ENCODE measurements at places on chromosomes 7 and 10.

DNA sequence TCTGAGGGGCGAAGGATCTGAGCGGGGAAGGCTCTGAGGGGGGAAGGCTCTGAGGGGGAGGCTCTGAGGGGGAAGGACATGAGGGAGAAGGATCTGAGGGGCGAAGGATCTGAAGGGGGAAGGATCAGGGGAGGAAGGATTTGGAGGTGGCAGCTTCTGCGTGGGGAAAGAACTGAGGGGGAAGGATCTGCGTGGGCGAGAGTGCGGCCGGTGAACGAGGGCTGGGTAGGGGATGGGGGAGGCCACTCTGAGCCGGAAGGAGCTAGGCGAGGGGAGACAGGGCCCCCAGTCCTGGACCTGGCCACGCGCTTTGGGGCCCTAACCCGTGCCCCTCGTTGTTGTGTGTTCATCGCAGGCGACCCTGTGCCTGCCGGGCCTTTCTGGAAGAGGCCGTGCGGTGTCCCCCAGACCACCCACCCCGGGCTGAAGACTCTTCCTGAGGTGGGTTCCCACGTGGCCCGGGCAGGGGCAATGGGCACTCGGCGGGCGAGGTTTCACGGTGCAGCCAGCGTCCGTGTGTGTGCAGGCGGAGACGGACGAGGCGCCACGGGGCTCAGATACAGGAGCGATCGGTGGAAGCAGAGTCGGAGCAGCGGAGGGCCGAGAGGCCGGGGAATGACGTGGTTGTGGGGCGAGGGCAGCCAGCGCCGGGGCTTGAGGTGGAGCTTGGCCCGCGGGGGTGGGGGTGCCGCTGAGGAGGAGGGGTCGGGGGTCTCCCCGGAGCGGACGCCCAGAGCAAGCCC is 2.0 kb downstream of the CALY start:
- DNase-seq: peak; percentile 33

DNA sequence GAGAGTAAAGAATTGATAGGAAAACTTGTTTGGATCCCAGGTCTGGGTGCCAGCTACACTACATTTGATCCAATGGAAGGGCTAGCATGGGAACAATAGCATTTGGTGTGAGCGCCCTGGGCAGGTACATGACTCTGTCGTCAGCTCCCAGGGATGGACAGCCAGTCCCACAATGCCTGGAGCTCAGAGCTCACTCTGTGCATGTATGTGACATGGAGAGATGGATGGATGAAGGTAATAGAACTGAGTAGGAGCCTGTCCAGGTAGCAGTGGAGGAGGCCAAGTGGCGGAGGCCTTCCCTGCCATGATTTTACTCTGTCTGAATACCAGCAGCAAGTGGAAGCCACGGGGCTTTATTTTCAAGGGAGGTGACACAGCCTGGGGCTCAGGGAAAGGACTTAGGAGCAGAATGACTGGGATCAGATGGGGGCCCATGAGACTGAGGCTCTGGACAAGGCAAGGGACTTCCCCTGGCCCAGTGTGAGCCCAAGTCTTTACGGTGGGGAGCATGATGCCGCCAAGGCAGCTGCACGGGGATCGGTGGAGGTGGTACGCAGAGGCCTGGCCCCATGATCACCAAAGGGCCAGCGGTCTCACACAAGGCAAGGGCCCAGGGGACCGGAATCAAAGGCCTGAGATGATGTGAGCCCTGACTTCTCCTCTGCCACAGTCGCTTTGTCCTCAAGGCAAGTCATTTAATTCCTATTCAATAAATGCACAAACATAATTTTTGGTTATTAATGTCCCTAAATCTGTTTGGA is 5.9 kb downstream of the PTPRE start:
- DNase-seq: no peak

DNA sequence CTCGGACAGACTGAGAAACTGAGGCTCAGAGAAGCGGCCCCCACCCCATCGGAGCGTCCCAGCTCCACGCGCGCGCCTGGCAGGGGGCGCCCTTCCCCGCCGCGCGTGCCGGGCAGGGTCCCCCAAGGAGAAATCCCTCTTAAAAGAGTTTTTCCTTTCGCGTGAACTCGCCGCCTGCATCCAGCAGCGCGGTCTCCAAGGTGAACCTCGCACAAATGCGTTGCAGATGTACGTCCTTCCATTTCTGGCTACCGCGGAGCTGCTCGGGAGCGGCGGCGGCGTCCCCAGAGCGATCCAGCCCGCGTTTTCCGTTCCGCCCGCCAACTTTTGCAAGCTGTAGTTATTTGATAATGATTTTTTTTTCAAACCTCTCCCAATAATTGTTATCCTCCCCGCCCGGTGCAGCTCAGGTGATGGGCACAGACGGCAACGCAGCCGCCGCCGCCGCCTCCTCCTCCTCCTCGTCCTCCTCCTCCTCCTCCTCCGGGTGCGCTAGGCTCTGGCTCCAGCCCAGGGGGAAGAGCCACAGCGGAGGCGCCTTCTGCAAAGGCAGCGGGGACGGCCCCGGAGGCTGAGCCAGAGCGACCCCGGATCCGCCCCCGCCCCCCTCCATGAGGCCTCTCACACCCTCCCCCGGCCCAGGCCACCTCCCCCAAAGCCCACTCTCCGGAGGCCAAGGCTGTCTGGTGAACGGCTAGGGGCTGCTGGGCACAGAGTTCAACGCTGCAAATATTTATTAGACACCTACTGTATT is 74.0 kb upstream of the CUX1 start:
- peak; percentile 67 for DNase-seq

DNA sequence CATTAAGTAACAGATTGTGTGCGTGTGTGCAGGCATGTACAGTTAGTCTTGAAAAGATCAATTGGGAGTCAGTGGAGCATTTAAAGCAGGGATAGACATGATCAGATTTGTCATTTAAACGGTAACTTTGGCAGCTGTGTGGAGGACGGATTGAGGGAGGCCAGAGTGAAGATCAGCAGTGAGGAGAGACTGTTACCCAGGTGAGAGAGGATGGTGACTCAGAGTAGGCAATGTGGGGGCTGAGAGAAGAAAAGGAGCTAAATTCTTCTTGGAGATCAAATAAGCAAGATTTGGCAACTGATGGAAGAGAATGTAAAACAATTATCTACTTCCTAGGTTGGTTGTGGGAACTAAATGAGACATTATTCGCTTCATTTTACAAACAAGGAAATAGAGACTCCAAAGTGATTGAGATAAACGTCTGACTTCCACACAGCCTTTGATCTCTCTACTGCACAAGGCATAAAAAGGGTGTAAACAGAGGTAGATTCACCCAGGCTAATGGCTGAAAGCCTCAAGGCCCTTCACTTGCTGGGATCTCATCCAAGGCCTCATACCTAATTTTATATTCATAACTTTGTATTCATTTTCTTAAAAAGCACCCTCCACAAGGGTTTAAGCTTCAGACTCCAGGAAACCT is 665.1 kb upstream of the GALNT17 start:
- no peak for DNase-seq

DNA sequence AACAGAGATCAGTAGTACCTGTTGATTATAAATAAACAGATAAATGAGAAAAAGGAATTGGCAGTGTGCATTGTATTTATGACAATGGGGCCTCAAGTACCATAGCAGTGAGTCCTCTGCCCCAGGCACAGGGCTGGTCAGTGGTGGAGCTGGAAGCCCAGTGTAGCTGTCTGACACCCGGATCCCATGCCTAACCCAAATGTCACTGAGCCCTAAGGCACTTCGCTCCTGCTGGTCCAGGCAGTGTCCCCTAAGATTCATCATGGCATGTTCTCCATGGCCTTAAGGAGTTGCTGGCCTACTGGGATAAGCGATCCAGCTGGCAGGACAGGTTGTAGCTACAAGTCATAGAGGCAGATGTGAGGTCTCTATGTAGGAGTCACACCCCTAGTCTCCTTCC is 3.3 kb upstream of the ZNF736 start:
- no peak for DNase-seq

GRCh38 chr7:50695026-50695425 is 87.7 kb downstream of the GRB10 start:
- no peak for DNase-seq
